ENCODE measurements at places on chromosomes 1 and 21.

DNA sequence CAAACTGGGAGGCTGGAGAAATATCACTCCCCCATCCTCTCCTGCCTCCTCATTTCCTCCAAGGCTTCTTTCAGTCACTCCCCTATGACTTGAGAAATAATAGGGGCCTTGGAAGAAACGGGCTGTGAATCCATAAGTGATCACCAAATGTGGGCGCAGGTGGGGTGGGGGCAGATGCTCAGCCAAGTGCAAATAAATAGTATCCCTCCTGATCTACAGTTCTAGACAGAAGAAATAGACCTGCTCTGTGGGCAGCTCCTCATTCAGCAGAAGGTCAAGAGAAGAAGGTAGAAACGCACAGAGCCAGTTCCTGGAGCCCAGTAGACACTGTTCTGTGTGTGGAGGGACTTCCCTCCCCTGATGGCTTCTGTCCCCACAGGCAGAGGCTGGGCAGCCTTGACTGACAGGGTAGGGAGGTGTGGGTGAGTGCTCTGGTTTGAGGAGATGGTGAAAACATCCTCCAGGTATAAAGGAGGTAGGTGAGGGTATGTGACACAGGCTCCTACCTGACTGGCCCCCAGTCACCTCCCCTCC is 17.1 kb downstream of the PAX7 start:
- no peak for DNase-seq

GRCh38 chr1:1536019-1536937 is 4.1 kb downstream of the TMEM240 start:
- peak; percentile 43 for DNase-seq

DNA sequence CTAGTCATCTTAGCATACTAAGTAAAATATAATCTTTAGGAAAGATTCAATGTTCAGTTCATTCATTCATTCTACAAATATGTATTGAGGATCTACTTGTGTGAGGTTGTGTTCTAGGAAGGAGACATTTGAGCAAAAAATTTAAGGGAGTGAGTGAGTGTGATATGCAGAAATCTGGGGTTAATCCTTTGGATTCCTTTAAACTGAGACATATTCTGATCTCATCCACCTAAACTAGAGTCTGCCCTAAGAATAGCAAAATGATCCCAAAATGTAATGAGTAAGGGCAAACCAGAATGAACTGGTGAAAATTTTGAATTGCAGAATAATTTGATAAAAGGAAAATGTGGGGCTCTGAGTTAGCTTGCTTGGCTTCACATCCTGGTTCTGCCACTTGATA is 8.6 kb downstream of the UBE2U start:
- no peak for DNase-seq

- DNase-seq: no peak
Observed at GRCh38 chr1:179351281-179351680, 14.5 kb upstream of the AXDND1 start.

- no peak for DNase-seq
Observed at GRCh38 chr21:29166323-29166722, 35.9 kb downstream of the MAP3K7CL start.

- no peak for DNase-seq
Observed at GRCh38 chr1:11062965-11063401, 3.2 kb upstream of the SRM start.

DNA sequence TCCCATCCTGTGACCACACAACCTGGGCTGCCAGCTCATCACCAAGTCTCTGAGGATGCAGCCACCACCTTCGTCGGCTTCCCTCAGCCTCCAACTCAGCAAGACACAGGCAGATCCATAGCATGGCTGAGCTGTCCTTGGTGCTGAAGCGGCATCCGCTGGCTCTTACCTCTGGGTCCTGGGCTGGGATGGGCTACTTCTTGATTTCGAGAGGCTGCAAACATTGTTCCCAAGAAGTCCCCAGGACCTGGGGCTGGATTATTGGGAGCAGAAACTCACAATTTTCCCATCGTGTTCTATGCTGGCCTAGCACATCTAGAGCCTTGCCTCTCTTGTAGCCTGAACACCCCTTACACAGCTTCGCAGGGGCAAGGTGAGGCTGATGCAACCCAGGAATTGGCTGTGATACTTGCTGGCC is 24.9 kb upstream of the C1QA start:
- no peak for DNase-seq

DNA sequence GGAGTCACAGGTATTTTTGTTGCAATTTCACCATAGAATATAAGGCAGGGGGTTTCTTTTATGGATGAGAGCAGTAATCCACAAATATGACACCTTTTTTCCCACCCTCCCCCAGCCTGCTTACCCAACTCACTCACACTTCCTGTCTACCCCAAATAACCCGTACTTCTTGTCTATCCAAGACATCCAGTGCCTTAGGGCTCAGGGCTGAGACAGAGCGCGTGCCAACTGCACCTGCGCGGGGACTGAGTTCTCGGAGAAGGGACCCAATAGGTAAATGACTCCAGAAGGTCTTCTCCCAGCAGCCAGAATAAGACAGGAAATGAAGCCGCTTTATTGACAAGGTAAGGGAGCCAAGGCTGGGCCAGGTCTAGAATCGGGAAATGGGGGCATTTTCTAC is 369.1 kb downstream of the SIPA1L2 start:
- DNase-seq: no peak

- no peak for DNase-seq
Observed at GRCh38 chr1:61078618-61079295, 3.6 kb upstream of the NFIA start.

- no peak for DNase-seq
Observed at GRCh38 chr1:53949023-53949990, 3.2 kb downstream of the LRRC42 start.

DNA sequence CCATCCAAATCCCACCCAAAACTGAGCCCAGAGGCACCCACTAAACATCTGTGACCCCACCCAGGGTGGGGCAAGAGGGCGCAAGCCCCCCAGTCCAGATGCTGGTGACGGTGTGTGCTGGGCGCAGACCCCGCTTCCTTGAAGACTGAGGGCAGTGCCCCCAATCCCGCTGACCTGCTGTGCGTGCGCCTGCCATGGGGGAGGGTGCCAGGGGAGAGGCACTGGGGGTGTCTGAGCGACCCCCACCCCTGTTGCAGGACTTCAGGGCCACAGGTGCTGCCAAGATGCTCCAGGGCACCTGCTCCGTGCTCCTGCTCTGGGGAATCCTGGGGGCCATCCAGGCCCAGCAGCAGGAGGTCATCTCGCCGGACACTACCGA is 13.3 kb downstream of the COL6A2 start:
- DNase-seq: no peak

- DNase-seq: peak; percentile 2
Observed at GRCh38 chr1:236608930-236609726, 4.8 kb upstream of the HEATR1 start.

- no peak for DNase-seq
Observed at GRCh38 chr21:29568020-29568697, 269.4 kb downstream of the BACH1 start.

DNA sequence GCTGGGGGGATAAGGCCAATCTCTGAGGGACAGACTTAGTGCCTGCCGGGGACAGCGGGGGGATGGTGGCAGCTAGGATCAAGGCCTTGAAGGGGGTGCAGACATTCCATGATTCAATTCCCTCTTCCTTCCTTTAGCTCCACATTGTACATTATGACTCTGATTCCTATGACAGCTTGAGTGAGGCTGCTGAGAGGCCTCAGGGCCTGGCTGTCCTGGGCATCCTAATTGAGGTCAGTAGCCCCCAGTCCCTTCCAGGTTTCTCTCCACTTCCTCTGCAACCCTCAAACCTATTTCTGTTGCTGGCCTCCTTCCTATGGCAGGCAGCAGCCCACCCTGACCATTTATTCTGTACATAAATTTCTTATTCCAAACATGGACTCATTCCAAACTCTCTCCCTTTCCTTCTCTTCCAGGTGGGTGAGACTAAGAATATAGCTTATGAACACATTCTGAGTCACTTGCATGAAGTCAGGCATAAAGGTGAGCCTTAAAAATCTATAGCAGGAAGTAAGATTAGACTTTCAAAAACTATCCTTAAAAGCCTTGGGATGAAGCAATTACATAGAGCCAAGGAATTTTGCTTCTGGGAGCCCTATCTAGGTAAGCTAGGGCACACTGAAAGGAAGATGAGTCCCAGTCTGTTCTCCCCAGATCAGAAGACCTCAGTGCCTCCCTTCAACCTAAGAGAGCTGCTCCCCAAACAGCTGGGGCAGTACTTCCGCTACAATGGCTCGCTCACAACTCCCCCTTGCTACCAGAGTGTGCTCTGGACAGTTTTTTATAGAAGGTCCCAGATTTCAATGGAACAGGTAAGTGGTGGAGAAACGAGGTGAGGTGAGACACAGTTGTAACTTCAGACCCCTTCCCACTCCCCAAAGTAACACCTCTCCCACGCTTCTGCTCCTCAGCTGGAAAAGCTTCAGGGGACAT is 5.1 kb downstream of the CA14 start:
- no peak for DNase-seq

GRCh38 chr1:6969762-6970161 is 184.5 kb downstream of the CAMTA1 start:
- DNase-seq: no peak

DNA sequence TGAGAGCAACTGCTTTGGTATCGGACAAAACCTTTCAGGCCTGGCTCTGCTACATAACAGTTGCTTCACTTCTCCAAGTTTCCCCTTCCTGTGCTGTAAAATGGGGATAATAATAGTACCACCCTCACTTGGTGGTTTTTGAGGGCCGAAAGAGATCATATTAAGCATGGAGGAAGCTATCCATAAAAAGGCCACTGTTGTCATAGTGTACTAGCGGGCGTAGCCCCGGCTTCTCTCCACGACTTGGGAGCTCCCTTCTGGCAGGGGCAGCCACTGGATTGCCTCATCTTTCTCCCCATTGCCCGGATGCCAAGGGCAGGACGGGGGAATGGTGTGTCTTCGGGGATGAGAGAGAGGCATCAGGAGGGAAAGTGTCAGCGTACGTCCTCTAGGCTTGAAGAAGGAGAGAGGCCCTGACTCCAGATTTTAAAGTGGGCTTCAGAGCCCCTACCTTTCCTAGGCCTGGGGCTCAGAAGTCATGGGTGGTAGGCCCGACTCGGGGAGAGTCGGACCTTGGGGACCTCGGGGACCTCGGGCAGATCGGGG is 548 bp upstream of the MFSD2A start:
- DNase-seq: no peak

- DNase-seq: no peak
Observed at GRCh38 chr1:78088015-78088414, 42.2 kb downstream of the GIPC2 start.

- DNase-seq: no peak
Observed at GRCh38 chr1:191174298-191174697, 696.6 kb upstream of the BRINP3 start.

- DNase-seq: peak; percentile 65
Observed at GRCh38 chr1:150626150-150626549, 3.3 kb downstream of the ENSA start.

- DNase-seq: no peak
Observed at GRCh38 chr21:42113926-42114409, 42.9 kb downstream of the UMODL1 start.

- DNase-seq: no peak
Observed at GRCh38 chr1:24735509-24736375, 9.5 kb upstream of the CLIC4 start.

DNA sequence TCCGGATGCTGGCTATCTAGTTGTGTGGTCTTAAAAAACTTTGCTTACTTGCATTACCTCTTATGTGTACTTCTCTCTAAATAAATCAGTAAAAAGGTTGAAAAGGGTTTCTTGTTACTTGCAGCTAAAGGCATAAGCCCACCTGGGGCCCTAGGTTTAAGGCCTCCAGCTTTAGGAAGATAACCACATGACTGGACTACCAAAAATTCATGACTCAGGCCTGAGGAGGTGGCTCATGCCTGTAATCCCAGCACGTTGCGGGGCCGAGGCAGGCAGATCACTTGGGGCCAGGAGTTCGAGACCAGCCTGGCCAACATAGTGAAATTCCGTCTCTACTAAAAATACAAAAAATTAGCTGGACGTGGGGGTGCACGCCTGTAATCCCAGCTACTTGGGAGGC is 142.9 kb downstream of the APP start:
- no peak for DNase-seq
